ENCODE measurements at places on chromosomes 7 and 10.

GRCh38 chr10:72309290-72310240, 35.8 kb downstream of the DDIT4 start:
- DNase-seq: peak; percentile 82

- DNase-seq: no peak
Measured at GRCh38 chr10:52332815-52333214, 18.7 kb downstream of the DKK1 start.

DNA sequence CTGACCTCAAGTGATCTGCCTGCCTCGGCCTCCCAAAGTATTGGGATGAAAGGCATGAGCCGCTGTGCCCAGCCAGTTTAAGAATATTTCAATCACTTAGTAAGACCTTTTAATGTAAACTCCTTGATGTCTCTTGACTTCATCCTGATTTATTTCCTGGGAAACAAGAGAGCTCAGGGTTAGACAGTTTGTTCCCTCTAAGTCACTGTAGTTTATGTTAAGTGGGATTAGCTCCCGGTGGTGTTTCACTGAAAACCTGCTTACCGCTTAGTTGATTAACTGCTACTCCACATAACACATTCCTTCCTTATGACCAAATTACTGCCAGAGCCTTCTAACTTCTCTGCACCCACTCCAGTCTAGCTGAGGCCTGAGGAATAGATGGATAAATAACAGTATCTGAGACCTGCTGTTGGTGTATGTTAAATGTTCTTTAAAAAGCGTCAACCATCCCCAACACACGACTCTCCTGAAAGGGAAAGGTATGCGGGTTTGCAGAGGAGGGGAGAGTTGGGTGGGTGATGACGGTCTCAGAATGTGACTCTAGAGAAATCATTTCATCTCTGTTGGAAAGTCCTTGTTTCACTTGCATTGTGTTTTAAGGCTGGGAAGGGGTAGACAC, 48.7 kb downstream of the CREB3L2 start:
- no peak for DNase-seq

DNA sequence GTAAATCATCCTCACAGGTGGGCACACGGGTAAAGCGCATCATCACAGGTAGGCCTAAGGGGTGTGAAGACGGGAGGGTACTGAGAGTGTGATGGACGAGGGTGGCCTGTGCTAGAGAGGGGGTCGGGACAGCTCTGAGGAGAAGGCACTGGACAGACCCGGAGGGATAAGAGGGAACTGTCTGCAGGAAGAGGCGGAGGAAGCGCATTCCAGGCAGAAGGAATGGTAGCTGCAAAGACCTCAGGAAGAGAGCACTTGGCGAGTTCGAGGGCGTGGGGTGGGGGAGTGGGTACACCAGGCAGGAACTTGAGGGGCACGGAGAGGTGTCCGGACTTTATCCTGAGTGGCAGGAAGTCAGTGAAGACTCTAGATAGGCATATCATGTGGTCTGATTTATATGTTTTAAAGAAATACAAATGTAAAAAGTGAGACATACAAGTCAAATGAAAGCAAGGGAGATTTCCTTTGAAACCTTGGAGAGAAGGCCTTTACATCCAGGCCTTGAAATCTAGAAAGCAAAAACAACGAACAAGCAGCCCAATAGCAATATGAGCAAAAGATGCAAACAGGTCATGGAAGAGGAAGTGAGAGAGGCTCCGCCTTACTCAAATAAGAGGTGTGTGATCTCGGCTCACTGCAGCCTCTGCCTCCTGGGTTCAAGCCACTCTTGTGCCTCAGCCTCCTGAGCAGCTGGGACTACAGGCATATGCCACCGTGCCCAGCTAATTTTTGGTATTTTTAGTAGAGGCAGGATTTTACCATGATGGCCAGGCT, 3.6 kb downstream of the LHPP start:
- DNase-seq: no peak

DNA sequence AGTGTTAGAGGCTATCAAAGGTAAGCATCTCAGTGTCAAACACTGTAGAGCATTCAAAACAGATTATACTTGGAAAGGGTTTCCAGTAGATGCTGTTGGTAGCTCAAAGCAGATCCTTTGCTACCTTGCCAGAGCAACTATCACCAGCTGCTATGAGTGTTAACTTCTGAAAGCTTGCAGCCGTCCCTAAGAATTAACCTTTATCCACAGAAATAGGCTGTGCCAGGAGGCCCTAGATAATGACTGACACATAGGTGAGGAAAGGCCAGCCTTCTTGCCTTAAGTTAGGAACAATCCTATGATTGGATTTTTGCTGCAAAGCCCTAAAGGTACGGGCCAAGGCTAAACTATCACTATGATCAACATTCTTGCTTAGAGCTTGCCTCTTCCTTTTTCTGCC, 263.2 kb downstream of the DGKB start:
- no peak for DNase-seq

DNA sequence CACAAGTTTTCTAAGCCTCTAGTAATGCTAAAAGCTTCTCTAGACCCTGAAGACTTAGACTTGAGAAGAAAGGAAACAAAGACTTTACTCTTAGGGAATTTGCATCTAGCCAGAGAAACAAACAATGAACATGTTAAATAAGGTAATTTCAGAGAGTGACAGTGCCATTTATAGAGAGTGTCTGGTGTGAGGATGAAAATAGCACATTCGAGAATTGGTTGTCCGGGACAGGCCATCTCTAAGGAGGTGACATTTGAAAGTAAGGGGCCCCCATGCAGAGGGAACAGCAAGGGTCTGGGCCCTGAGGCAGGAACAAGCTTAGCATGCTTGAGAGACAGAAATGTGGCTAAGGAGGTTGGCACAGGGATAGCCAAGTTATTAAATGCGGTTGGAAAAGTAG, 48.1 kb downstream of the ADAM22 start:
- DNase-seq: no peak

DNA sequence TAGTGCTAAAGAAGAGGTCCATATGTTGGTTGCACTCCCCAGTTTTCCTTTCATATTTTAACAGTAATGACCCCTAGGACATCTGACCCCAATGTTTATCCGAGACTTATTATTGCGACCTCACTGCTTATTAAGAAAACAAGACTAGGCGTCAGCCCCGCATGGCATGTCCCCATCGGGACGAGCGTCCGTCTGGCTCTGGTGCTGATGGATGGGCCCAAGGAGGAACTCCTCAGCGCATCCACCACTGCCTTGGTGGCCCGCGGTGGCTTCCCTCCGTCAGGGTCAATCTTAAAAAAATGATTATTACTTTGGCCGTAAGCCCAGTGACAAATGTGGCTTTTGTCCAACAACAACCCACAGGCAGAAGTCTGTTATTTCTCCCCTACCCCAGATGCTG, 40.1 kb upstream of the CXCL12 start:
- no peak for DNase-seq

- no peak for DNase-seq
Measured at GRCh38 chr7:154330318-154330717, 278.1 kb downstream of the DPP6 start.

- no peak for DNase-seq
Measured at GRCh38 chr7:1732072-1732471, 62.0 kb downstream of the ELFN1 start.

DNA sequence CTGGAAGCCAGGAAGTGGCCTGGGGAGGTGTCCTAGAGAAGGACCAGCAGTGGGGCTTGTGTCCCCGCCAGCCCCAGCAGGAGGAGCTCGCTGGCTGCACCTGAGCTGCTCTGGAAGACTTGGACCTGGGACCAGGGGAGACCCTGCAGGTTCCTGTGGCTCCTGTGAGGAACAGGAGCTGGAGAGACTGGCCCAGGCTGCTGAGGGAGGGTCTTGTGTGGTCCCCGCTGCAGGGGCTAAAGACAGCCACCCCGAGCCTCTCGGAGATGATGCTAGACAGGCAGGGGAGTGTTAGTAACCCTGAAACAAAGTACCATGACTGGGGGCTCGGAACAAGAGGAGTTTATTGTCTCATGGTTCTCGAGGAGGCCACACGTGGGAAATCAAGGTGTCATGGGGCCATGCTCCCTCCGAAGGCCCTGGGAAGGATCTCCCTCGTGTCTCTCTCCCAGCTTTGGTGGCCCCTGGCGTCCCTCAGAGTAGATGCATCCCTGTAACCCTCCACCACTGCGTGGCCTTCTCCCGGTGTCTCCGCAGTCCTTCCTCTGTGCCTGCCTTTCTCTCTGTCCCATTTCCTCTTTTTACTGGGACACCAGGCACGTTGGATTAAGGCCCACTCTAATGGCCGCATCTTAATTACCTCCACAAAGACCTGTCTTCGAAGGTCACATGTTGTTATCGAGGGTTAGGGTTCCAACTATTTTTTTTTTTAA, 348.4 kb downstream of the GLRX3 start:
- no peak for DNase-seq

- DNase-seq: no peak
Measured at GRCh38 chr10:121436281-121436629, 162.0 kb downstream of the FGFR2 start.
